ENCODE measurements at places on chromosomes 1 and 21.

DNA sequence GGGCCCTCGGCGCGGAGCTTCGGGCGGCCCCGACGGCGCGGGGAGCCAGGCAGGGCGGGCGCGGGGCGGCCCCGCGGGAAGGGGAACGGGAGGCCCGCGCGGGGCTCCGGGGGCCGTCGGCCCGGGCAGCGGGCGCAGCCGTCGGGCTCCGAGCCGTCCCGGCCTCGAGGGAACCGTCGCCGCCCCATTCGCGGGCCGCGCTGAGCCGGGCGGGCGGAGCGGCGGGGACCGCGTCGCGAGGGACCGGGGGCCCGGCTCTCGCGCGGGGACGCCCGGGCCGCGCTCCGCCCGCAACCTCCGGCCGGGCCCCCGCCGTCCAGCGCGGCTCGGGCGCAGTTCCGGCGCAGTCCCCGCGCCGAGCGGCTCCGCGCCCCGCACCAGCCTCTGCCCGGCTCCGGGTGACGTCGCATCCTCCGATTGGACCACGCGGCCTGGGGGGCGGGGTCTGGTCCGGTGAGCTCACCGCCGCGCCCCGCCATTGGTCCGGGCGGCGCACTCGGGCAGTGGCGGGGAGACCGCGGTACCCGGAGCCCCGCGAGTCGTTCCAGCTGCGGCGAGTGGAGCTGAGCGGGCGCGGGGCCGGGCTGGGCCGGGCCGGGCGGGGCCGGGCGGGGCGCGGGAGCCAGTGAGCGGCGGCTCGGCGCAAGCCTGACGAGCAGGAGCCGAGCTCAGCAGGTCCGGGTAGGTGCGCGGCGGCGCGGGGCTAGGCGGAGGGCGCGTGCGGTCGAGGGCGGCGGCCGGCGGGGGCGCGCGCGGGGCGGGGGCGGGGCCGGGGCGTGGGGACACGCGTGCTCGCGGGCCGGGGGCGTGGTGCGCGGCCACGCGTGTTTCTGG lies 66.7 kb upstream of the VAMP3 start:
- DNase-seq, result peak; percentile 85

GRCh38 chr1:231934797-231935196 lies 308.2 kb downstream of the DISC1 start:
- DNase-seq, result peak; percentile 9

GRCh38 chr1:231460614-231461013 lies 38.5 kb upstream of the EGLN1 start:
- DNase-seq, result no peak

DNA sequence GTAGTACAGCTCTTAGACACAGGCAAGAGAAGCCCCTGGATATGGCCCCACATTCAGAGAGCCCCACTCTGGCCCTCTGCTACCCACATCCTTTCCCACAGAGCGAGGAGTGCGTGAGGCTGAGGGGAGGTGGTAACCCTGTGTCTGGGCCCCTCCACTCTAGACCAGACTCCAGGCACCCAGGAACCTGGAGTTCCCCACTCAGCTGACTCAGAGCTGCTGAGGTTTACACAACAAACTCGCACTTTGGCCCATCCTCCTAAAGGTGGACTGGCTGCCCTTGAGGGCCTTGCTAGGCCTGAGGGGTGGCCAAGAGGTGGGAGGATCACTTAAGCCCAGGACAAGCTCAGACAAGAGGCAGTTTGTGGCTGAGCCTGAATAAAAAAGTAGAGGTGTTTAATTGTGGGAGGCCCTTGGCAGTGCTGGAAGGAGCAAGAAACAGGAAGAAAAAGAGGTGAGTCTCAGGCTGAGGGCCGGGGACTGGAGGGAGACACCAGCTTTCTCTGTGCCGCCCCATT lies 10.7 kb downstream of the MR1 start:
- peak; percentile 66 for DNase-seq

DNA sequence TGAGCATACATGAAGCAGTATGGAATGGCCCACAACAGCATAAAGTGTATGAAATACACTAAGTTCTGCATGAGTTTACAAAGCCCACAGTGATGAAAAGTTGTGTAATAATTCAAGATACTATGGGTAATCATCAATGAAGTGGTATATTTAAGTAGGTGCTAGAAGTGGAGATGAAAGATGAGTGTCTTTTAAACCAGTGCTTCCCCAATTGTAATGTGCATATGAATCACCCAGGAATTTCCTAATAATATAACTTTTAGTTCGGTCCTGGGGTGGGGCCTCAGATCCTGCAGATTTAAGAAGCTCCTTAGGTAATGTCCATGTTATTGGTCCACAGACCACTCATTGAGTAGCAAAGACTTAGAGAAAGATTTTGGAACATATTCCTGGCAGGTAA lies 184.9 kb downstream of the DUSP10 start:
- no peak for DNase-seq

DNA sequence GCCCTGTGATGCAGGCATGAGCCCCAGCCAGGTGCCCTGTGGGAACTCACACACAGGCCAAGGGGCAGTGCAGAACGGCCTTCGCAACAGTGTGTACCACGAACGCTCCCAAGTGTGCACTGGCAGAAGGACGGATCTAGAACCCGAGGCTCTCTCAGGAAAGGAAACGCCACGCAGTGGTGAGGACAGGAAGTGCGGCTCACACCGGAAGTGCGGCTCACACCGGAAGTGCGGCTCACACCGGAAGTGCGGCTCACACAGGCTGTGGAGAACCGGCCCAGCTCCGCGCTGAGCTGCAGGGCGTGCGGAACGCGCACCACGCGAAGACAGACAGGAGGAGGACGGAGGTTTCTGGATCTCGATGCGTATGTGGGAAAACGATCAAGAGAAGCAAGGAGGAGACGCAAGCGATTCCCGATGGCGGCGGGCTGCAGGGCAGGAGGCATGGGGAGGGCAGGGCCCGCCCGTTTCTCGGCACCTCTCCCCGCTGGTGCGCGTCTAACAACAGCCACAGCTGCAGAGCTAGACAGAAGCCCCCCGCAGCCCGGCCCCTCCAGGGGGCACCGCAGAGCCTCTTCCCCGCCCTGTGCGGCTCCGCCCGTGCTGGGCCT lies 35.9 kb upstream of the TMEM52 start:
- DNase-seq, result no peak

- peak; percentile 10 for DNase-seq
These were observed 72.5 kb upstream of the TNFSF18 start for GRCh38 chr1:173122958-173123852.

DNA sequence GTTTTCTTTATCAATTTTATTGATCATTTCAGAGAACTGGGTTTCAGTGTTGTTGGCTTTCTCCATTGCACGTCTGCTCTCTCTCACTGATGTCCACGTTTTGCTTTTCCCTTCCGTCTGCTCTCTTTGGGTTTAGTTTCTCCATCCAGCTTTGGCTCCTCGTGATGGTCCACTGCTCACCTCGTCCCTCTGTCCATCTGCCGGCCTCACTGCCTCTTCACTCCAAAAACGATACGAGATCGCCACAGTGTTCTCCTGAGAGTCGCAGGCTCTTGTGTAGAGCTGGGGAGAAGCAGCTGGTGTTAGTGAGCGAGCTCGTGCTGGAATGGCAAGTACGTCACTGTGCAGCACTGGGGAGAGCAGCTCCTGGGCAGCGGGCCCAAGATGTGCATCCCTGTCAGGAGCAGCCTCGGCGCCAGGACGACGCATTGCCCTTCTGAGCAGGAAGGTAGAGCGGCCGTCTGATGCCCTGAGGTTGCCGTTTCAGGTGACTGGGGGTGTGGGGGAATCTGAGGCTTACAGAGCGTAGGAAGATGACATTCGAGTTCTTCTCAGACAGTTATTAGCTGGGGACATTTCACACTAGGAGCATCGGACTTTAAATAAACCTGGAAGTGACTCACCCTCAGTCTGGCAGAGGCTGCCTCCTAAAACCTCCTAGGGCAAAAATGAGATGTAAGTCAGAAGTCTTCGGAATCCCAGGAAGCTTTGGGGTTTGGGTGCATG lies 31.4 kb upstream of the PCBP3 start:
- DNase-seq, result peak; percentile 18

- peak; percentile 92 for DNase-seq
These were observed 10.7 kb downstream of the FMOD start for GRCh38 chr1:203340112-203340790.

GRCh38 chr21:42699196-42699595 lies 45.8 kb downstream of the PDE9A start:
- no peak for DNase-seq

DNA sequence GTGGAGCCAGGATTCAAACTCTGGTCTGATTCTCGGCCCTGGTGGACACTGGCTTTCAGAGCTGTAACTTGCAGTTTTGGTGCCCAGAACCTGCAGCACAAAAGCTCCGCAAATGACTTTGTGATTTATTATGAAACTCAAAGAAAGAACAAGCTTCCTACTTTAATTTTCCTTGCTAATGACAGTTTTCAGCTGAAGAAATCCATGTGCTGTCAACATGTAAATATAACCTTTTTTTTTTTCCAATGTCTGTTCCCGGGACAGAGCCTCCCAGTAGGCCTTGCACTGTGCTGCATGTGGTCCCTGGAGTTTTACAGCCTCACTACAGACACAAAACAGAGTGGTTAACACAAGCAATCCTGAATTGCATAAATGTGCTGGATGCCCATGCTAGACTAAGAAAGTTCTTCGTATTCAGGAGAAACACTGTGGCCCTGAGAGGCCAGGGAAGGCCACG lies 62.3 kb upstream of the ANGPTL1 start:
- no peak for DNase-seq

Data from A549 (cell line).